ENCODE measurements at places on chromosomes 1 and 21.
A peak's percentile ranks its signal among the peaks of the same experiment; 100 is the strongest.

GRCh38 chr1:161091093-161091492 is 1.7 kb upstream of the NECTIN4 start:
- DNase-seq: no peak

GRCh38 chr1:33089457-33089856 is 8.5 kb downstream of the AZIN2 start:
- DNase-seq: no peak

DNA sequence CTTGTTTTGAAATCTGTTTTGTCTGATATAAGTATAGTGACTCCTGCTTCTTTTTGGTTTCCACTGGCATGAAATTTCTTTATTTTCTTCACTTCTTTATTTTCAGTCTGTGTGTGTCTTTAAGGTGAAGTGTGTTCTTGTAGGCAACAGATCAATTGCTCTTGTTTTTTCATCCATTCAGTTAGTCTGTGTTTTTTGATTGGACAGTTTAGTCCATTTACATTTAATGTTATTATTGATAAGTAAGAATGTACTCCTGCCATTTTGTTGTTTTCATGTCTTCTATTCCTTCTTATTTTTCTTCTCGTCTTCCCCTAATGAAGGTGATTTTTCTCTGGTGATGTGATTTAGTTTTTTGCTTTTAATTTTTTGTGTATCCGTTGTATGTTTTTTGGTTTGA is 487.7 kb upstream of the PBX1 start:
- no peak for DNase-seq

DNA sequence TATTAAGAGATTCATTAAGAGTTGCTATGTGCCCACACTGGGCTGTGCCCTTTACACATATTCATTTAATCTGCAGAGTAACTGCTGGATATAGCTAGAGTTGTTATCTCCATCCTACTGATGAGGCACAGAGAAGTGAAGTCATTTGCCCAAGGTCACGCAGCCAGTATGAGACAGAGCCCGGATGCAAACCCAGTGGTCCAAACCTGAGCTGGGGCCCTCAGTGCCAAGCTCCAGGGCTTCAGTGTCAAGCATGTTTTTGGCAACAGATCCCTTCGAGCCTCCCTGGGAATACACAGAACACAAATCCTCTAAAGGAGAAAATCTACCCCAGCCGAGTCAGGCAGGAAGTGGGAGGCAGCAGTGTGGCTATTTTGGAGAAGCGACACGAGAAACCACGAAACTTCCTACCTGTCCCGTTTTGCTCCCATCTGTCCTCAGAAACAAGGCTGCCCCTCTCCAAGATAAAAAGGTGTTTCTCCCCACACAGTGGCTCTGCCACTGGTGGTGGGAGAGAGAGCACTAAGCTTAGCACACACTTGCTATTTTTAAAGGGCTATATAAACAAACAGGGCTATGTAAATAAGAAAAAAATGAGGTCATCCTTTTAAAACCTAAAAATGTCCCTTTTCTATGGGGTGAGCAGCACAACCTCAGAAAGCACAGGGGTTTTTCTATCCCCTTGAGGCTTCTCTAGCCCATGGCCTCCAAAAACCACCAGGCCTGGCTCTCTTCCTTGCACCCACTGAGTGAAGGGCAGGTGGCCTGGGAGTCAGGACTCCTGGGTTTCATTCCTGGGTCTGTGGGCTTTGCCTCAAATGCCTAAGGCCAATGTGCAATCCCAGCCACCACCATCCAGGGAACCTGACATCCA is 138.6 kb upstream of the EDN2 start:
- peak; percentile 45 for DNase-seq

DNA sequence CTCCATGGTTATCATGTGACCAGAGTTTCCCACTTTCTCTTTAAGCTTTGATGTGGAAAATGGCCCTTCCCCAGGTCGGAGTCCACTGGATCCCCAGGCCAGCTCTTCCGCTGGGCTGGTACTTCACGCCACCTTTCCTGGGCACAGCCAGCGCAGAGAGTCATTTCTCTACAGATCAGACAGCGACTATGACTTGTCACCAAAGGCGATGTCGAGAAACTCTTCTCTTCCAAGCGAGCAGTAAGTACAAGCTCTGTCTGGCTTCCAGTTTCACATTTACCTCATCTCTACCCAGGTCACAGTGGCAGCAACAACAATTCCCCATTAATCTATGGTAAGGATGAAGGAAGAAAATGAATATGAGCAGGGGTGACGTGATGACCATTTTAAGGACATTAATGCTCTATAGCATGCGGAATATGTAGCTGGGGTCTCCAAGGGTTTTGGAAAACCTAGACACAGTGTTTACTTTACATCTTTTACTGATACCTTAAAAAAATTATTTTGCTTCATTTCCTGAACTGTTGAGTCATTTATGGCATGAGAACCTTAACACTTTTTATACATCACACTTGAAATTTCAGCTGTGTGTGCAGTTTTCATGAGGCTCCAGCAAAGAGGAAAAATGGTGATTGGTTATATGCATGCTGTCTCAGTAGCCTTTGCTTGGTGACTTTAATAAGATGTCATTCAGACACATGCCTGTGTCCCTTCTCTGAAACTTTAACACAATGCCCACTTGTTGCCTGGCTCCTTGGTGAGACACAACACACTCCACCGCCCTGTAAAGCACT is 286.3 kb upstream of the SGIP1 start:
- DNase-seq: no peak

DNA sequence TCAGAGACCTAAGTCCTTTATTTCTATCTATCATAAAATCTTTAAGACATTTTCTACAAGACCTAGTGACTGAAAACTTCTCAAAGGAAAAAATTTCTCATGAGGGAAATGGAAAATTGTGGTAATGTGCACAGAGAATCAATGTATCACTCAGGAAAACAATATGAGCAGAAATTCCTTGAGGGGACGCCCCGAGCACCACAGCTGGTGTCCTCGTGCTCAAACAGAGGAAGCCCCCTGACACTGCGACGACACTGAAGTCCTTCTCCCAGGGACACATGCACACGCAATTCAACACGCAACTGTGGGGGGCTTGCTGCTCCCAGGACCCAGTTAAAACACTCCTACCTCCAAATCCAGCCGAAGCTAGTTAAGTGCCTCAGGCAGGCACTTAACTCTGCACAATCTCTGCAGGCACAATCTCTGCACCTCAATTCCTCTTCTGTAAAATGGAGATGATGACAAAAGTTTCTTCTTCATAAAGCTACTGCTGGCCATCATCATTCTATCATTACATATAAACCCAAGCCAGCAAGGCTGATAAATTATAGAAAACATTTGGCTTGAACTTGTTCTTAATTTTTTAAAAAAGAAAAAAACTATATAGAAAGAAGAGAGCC is 16.0 kb downstream of the ZBTB17 start:
- DNase-seq: no peak

DNA sequence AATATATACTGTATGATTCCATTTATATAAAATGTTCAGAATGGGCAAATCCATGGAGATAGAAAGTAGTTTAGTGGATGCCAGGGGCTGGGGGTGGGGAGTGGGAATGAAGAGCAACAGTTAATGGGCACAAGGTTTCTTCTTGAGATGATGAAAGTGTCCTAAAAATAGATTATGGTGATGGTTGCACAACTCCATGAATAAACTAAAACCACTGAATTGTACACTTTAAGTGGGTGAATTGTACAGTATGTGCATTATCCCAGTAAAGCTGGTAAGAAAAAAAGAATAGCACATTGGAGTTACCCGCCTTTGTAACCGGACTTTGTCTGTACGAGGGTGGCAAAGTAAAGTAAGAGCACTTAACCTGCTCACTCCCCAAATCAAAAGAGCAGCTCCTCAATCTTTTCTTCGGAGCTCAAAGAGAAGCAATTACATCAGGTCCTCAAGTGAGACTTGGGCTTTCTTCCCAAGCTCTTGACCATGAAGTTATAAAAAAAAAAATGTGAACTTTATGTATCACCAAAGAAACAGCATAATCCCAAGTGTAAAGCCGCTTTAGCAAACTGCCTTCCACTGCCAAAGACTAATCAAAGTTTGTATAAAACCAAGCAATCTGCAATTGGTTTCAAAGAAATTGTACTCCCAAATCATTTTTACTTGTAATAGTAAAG is 32.1 kb downstream of the ALDH9A1 start:
- DNase-seq: no peak

- no peak for DNase-seq
Measured at GRCh38 chr1:230753586-230754251, 6.5 kb downstream of the CAPN9 start.

GRCh38 chr1:44798481-44799365 is 1.5 kb upstream of the PLK3 start:
- no peak for DNase-seq

- DNase-seq: no peak
Measured at GRCh38 chr1:178579562-178579961, 66.7 kb downstream of the TEX35 start.

DNA sequence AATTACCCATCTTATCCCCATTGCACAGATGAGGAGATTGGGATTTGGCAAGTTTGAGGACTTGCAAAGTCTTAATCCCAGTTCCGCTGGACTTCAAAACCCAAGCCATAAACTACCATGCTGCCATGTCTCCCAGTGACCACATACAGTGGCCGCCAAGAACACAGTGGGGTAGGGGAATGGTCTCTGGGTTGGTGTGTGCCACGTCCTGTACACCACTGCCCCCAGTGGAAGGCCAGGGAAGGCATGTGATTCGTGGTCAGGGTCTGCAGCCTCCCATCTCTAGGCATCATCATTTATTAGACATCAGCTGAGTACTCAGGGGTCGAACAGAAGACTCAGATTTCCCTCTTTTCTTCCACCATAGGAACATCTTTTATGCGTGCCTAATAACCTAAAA is 76.0 kb downstream of the MAN1C1 start:
- DNase-seq: peak; percentile 37

- peak; percentile 68 for DNase-seq
Measured at GRCh38 chr1:204171751-204172178, 5.6 kb upstream of the REN start.

- DNase-seq: no peak
Measured at GRCh38 chr1:94683886-94684285, 136.3 kb upstream of the SLC44A3 start.

- DNase-seq: no peak
Measured at GRCh38 chr1:181767001-181767708, 283.8 kb downstream of the CACNA1E start.

DNA sequence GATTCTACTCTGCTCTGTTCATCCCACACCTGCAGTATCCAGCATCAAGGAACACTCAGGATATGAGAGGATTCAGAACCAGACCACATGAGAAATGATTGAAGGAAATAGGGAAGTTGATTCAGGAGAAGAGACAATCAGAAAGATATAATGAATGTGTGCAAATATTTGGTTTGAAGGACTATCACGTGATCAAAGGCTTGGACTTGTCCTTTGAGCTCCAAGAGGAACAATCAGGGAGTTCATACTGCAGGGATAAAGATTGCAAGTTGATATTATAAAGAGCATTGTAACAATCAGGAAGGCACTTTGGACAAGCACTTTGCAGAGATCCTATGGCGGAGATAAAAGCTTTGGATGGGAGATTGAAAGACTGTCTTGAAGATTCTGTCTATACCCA is 13.9 kb upstream of the PIGM start:
- no peak for DNase-seq

GRCh38 chr1:57066980-57067610 is 101.3 kb upstream of the C8B start:
- no peak for DNase-seq

GRCh38 chr1:3477241-3477995 is 23.0 kb downstream of the ARHGEF16 start:
- peak; percentile 35 for DNase-seq

DNA sequence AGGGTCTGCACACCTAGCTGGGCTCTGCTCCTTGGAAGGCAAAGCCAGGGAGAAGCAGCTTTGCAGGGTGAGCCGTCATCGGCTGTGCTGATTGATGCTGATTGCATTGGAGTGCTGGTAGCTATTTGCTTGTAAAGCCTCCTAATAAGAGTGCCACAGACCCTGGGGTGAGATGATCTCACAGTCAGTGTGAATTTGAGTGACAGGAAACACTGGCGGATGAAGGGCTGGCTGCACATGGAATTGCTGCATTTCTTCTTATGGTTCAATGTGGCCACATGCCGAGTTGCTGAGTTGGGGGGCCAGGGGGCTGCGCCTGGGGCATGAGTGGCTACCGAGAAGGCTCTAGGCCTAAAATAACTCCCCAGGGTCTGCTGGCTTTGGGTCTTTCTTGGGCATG is 138.2 kb upstream of the CACNA1E start:
- no peak for DNase-seq

DNA sequence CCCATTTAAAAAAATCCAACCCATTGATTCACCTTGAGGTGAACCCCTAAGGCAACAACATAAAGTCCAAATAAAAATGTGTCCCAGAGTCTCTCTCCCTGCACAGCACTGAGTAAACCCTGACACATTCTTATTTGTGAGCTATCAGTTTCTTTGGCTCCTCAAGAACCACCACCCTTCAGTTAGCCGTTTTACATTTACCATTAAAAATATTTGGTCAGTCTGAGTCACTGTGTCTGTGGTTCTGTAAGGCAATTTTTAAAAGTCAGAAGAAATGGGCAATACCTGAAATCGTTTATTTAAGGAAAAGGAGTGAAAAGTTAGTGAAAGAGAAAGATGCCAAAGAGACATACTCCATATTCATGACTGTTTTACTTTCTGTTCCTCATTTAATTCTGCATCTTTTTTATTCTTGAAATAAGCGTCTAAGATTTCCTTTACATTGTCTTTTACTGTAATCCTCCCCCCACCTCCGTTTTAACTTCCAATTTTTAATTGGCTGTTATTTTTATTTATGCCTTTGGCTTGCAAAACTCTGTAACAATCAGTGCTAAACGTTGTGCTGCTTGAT is 91.7 kb upstream of the IVNS1ABP start:
- no peak for DNase-seq

- DNase-seq: no peak
Measured at GRCh38 chr1:150080784-150081183, 13.2 kb downstream of the VPS45 start.

DNA sequence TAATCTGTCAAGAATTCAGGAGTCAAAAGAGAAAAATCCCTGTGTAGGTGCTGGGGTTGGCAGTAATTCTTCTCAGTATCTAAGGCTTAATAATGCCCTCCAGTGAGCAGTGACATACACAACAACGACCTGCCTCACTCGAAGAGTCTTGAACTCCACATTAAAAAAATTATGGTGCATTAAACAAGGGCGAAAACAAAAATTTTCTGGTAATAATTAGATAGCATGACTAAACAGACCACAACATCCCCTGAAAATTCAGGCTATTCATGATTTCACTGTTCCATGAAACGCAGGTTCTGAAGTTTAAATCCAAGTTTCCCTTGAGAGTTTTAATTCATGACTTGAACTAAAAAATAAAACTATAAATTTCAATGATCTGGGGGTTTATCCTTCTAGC is 5.1 kb downstream of the SRSF4 start:
- DNase-seq: no peak
